ENCODE measurements at places on chromosomes 7 and 10.
A peak's percentile ranks its signal among the peaks of the same experiment; 100 is the strongest.

DNA sequence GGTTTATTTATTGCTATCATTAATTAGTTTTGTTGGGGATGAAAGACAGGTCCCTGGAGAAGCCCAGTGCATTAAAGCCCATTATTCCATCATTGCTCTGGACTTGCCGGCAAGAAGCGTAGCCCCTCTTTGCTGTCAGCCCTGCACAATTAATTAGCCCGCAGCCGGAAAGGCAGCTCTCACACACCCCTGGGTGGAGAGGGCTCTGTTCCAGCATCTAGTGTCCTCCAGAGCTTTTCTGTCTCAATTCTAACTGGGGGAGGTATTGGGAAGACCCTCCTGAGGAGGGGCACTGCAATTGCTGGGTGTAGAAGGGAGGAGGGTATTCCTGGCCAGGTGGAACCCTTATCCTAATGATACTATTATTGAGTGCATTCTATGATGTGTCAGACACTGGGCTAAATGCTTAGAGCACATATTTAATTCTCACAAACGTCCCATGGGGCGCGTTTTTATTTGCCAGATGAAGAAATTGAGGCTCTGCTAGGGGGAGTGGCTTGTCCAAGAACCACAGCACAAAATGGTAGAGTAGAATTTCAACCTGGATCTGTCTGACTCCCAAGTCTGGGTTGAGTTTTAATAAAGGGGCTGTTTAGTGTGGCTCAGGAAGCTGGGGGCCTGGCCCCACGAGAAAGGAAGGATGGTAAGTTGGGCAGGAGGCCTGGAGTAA is 148.1 kb upstream of the PCBD1 start:
- no peak for DNase-seq

DNA sequence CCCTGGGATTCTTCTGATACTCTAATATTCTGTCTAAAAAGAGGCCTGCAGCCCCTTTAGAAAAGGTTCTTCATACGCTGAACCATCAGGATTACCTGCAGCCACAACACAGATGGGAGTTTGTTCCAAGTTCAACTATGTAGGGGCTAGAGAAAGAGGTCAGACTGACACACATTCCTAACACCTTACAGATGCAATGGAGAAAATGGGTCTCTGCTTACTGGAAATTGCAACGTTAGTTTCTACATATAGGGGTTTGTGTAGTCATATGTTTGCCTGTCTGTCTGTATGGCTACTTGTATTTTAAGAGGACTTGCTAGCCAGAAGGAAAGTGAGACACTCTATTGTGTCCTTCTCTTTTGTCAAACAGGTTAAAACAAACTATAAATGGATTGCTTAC is 618.5 kb downstream of the INHBA start:
- no peak for DNase-seq

DNA sequence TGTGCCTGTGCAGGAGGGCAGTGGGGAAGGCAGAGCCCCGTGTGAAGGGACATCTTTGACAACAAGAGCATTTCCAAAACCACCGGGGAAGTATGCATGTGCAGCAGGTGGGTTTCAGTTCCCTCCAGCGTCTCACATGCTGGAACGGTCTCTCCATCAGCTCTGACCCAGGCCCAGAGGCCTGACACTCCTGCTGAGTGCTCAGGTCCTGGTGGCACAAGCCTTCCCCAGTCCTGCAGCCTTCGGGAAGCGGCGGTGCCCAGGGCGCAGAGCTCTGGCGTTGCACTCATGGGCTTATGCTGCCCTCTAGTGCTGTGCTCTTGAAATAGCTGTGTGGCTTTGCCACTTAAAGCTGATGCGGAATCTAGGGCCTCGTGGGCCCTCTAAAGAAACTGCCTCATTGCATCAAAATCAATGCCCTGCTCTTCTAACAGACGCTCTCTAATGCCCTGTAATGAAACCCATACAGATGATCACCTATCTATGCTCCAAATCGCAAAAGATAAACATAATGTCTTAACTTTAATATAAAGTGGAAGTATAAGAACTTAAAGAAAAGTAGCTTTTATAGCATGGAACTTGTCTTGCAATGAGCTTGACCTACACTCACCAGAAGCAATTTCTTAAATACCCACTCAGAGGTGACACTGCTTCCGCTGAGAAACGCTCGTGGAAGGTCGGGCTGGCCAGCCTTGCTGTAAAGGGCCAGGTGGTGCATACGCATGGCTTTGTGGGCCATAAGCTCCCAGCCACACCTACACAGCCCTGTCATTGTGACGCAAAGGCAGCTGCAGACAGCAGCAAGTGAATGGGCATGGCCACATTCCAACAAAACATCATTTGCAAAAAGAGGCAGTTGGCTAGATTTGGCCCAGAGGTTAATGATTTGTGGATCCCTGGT is 38.6 kb downstream of the CLRN3 start:
- DNase-seq, result peak; percentile 18

DNA sequence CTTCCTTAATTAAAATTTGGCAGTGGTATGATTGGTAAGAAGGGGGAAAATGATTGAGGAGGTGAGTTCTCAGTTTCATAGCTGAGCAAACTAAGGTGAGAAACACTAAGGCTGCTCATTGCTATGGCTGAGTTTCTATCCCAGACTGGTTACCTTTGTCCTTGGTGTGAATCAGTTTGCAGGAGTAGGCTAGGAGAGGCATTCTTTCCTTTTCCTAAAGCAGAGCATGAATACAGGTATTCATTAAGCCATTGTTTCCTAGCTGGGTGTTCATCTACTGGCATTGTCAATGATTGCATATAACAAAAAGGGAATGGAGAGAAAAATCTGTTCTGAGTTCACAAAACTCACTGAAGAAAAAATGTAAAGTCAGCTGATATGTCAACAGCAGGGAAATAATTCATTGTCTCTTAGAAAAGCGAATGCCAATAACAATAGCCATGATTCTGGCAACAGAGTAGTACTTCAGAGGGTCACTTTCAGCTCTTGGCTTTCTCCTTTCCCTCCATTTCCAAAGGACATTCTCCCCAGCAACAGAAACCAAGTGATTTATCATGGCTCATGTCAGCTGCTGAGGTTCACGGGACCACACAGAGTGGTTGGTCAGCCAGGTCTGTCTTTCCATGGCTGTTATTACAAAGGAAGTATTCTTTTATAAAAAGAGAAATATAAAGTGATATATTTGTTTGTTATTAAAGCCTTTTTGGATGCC is 234.0 kb downstream of the BICC1 start:
- DNase-seq, result no peak

GRCh38 chr7:156460858-156461627 is 179.5 kb upstream of the RNF32 start:
- DNase-seq, result no peak
